ENCODE measurements at places on chromosomes 16 and 17.

DNA sequence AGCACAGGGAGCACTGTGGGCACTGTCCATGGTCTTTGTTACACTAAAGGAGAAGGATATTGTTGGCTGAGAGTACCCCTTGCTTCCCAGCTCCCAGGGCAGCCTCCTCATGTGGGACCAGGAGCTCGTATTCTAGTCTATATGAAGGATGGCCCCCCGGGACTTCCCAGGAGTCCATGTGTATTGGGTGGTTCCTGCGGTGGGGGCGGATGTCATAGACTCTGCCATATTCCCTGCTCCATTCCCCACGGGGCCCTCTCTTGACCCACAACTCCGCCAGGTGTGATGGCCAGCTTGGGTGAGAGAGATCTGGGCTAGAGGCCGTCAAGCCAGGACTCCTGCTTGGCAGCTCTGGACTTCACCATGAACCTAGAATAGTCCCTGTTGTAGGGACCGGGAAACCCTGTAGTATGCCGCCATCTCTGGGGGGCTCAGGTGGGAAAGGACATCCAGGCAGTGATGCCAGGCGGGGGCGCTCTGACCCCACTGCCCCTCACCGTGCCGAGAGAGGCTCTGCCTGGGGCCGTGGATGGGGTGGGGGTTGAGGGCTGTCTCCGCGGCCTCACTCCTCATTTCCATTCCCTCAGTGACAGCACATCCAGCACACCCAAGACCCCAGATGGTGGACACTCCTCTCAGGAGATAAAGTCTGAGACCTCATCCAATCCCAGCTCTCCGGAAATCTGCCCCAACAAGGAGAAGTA is 37.8 kb downstream of the OR1D5 start:
- DNase-seq = no peak

DNA sequence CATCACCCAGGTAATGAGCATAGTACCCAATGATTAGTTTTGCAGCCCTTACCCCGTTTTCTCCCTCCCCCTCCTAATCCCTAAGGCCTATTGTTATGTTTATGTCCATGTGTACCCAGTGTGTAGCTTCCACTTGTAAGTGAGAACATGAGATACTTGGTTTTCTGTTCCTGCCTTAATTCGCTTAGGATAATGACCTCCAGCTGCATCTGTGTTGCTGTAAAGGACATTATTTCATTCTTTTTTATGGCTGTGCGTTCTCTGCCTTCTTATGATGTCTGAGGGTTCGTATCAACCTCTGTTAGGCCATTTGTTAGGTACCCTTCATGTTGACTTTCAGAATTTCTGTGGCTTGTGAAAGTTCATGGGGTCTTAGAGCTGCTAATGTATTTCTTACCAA is 31.0 kb downstream of the CTCF start:
- DNase-seq = no peak

DNA sequence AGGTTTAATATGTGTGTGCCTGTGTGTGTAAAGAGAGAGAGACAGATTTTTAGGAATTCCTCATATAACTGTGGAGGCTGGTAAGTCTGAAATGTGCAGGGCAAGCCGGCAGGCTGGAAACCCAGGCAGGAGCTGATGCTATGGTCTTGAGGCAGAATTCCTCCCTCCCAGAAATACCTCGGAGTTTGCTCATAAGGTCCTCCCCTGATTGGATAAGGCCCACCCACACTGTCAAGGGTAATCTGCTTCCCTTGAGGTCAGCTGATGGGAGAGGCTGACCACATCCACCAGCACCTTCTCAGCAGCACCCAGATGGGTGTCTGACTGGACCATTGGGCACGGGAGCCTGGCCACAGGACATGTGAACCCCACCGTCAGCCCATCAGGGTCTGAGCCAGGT is 42.4 kb downstream of the C16orf95 start:
- no peak for DNase-seq

- no peak for DNase-seq
These were observed 710.1 kb downstream of the KCNJ2 start for GRCh38 chr17:70879401-70879800.

DNA sequence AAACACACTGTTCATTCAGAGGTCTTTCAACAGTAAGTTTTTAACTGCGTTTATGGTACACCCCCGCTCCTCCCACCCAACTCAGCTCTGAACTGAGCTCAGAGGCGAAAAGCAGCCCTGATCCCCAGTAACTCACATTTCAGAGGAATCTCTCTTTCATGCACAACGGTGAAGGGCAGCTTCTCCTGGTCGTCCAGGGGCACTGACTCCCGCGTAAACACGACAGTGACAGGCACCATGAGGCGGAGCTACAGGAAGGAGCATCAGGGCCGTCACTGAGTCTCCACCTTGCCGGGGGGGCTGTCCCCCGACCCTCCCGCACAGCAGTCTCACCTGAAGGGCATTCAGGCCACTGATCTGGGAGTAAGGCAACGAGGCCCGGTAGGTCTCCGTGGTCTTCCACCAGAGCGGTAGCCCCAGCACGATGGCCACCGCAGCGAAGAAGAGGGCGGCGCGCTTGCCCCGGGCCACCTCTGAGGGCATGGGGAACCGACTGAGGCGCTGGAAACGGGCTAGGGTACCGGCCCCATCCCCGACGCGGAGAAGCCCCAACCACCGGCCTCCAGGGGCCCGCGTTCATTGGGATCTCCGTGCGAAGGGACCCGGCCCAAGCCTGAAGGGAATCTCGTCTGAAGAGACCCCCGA is 486 bp downstream of the PIGS start:
- DNase-seq = peak; percentile 48

DNA sequence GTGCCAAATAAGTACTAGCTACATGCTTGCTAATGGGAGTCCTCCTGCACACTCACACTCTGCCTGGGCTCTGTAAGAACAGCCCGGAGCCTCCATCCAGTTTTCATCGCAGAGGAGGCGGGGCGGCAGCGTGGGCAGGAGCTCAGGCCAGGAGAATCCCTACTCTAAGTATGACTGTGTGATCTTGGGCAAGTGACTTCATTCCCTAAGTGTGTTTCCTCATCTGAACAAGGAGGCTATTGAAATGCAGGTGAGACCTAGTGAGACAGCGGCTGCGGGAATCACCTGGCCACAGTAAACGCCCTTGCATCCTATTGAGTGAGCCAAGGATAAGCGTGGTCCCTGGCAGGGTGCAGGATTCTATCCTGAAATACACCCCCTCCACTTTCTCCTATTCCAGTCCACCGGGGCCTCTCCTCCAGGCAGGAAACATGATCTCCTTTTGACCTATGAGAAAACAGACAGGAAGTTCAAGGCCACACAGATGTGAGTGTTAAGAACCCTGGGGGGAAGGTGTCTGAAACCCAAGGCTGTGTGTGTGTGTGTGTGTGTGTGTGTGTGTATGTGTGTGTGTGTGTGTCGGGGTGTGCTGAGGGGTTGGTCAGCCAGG is 5.2 kb upstream of the RAI1 start:
- no peak for DNase-seq

- DNase-seq = no peak
These were observed 279.3 kb upstream of the KIF2B start for GRCh38 chr17:53543472-53543871.

- no peak for DNase-seq
These were observed 14.0 kb upstream of the TMEM94 start for GRCh38 chr17:75442168-75443103.

DNA sequence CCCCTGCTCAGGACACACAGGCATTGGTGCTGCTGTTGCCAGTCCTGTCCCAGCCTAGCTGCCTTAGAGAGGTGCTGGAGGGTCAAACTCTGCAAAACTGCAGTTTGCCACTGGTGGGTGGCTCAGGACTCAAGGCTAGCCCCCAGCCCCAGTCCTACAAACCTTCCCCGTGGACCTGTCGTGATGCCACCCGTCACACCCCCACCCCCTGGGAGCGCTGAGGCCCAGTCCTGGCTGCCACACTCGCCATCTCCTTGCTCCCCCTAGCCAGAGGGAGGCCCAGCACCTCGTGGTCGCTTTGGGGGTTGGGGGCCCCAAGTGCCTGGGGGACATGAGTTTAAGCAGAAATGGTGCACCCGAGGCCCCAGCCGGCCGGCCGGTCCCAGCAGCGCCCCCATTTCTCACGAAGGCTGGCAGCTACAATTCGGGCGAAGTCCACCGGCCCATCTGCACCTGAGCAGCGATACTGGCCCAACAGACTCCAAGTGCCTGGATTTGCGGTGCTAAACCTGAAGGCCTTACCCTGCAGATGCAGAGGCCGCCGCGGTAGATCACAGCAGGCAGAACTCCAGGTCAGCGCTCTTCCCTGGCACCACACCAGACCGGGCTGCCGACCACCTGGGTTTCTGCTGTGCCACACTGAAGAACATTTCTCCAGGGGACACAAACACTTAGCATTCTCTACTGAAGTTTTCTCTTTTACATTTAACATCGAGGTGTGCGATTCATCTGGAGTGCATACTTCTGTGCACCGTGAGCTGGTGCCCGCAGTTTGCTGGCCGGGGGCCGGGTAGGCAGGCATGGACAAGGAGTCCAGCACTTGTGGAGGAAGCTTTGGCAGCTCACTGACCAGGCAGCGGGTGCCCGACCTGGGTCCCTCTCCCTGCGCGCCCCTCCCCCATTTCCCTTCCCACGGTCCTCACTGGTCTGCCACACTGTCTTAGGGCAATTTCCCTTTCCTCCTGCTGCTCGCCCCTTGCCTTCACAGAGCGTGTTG is 130.0 kb downstream of the KCNJ12 start:
- DNase-seq = no peak

DNA sequence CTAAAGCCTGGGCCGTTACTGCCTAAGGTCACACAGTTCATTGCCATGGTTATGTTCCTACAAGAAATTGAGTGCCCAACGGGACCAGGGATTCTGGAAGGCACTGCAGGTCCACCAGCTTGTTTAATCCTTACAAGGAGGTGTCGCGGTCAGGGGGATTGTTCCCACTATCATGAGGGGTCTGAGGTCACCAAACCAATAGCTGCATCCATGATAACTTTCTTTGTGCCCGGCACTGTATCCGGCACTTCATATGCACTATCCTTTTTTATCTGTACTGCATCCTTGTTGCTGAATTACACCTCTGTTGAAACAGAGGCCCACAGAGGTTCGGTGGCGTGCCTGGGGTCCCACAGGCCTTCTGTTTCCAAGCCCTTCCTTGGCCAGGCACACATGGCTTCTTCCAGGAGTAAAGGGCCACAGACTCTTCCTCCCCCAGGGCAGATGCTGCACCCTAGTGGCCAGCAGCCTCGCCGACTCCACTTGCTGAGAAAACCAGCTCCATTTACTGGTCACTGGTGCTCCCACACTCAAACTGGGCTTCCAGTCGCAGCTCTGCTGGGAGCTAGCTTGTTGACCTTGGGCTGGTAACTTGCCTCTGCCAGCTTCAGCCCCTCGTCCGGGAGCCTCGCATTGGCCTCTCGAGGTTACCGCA is 82.0 kb upstream of the PLCG2 start:
- peak; percentile 66 for DNase-seq

DNA sequence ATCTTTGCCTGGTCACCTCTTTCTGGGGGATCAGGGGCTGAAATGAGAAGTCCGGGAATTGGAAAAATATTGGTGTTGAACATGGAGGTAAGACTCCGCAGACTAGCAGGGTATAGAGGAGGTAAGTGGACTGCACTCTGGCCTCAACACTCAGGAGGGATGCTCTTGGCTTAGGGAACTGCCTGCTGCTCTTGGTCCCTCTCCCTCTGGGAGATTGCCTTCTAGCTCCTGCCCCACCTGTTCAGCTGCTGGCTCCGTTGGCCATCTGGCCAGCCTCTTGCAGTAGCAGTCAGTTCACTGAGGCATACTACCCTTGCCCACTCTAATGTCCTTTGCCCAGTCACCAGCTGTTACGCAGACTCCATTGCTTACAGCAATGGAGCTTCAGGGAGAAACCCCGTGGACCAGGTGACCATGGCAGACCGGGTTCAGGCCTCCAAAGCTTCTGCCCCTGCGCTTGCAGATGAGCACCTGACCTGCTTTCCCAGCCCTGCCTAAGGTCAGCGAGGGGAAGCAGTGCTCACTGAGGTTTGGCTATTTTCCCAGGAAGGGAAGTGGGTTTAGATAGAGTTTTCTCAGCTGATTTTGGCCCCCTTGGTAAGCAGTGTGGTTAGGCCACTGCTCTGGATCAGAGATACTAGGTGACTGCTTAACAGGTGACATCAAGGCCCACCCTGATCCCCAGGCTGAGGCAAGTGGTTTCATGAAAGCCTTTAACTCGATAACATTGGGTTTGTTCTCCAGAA is 11.9 kb downstream of the CDK5RAP3 start:
- no peak for DNase-seq

DNA sequence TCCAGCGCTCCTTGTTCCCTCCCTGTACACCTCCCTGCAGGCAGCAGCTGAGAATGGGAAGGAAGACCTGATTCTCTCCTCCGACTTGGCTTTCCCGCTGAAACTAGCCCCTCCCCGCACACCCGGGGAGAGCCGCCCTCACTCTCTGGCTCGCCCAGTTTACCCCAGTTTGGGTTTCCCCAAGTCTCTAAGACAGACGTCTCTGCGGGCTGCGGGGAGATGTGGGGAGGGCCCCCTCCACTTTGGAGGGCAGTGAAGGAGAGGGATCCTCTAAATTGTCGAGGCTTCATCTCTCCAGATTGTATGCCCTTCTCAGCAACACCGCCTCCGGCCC is 797 bp downstream of the GRB7 start:
- peak; percentile 67 for DNase-seq

- DNase-seq = no peak
These were observed 17.7 kb upstream of the SLC12A3 start for GRCh38 chr16:56847173-56847910.

DNA sequence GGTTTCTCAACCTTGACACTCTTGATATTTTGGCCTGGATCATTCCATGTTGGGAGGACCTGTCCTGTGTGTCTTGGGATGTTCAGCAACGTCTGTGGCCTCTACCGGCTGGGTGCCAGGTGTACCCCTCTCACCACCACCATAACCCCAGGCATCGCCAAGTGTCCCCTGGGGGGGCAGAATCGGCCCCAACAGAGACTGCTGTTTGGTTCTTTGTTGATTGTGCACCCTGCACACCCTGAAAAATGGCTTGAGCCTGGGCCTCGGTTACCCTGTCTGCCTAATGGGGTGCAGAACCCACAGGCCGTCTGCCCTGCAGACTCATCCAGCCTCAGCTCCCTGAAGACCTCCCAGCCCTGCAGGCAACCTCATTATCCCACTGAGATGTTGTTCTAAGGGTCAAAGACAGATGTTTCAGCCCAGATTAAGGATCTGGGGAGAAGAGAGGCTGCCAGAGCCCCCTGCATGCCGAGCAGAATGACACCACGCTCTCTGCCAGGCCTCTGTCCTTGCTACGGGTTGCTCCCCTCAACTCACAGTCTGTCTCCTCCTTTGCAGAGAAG is 9.2 kb downstream of the CACNG1 start:
- no peak for DNase-seq

Data from GM12892 (cell line).